ENCODE measurements at places on chromosomes 3 and 15.

GRCh38 chr3:154614601-154615000, 184.6 kb upstream of the GPR149 start:
- DNase-seq: no peak

DNA sequence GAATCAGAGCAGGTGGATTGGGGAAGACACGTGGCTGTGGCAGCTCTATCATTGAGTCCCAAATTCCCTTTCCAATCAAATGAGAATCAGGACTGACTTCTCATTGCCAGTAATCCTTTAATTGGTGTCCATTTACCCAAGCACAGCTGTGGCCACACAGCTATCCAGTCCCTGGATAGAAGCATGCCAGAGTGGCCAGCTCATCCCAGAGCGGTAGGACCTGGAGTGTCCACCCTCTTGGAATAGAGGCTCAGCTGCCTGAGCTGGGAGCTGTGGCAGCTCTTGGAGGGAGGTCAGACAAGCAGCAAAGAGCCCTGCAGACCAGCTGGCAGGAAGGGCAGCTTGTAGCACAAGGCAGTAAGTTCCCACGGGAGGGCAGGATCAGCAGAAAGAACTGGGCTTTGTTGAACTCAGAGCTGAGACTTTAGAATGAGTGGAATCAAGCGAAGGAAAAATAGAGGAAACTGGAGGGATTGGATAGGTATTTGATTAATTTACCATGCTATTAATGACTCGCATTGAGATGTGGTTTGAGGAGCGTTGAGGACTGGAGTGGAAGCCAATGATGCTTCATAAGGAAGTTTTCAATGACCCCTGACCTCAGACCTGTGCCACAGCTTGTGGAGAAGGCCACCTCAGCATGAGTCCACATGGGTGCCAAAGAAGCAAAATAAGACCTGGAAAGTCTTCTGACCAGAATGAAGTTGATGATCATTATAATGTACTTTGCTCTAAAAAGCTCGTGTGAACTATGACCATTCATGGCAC, 6.9 kb upstream of the ALPK3 start:
- DNase-seq: no peak

GRCh38 chr3:13866041-13866965, 13.6 kb downstream of the WNT7A start:
- DNase-seq: peak; percentile 50

DNA sequence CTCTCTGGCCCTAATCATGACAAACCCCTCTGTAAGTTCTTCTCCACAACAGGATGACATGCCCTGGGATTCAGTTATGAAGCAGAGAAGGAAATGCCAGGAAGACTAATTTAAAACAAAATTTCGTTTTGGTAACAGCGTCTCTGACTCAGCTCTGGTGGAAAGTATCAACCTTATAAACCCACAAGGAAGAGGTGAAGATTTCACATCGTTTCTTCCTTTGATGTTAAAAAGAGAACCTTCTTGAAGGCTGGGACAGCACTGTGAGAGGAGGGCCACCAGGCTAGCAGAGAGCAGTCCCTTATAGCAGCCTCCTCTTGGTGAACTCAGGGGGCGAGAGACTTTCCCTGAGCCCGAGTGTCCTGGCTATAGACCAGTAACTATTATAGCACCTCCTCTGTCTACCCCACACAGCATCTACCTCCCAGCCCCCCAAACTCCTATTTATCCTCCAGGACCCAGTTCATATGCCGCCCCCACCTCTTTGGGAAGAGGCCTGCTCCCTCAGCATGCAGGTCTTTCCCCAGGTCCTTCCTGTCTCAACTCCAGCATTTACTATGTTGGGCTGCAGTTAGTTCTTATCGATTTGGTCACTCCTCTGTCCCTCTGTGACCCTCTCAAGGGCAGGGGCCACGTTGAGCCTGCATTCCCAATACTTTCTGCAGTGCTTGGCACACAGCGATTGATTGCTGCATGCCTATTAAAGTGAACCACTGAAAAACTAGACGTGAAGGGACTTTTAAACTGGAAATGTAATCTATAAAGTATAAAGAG, 321.5 kb upstream of the ICE2 start:
- peak; percentile 44 for DNase-seq

GRCh38 chr15:38714309-38715072, 149.9 kb upstream of the RASGRP1 start:
- DNase-seq: no peak

DNA sequence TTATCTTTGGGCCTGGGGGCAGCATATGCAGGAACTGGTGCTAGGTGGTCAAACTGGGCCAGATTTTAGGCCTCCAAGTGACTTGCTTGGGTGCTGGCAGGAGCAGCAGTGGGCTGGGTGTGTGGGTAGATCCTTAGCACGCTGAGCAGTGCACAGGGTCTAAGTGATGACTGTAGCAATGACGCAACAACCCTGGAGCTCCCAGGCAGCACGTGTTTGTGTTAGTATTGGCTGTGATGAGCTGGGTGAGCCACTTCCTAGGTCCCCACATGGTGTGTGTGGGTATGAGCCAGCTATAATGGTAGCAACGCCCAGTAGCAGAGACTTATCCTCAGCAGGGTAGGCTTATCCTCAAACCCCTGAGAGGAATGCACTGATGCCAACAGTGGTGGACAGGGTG, 570.6 kb upstream of the ROBO1 start:
- no peak for DNase-seq

DNA sequence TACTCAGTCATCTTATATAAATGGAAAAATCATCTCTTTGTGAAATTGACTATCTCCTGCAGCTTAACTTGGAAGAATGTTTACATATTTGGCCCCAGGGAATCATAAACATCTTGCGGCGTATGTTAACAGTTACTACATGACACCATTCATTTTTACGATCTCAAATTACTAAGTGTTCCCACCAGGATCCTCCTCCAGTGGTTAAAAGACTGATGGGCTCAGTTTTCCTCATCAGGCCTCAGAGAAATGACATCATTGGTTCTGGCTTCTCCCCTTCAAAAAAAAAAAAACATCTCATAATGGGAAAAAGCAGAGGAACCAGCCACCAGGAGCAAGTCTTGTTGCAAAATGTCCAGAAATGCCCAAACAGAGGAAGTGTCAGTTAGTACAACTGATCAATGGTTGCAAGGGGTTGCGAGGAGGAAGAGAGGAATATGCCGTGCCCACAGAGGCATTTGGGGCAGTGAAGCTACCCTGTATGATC, 70.5 kb upstream of the LIPC start:
- DNase-seq: no peak

DNA sequence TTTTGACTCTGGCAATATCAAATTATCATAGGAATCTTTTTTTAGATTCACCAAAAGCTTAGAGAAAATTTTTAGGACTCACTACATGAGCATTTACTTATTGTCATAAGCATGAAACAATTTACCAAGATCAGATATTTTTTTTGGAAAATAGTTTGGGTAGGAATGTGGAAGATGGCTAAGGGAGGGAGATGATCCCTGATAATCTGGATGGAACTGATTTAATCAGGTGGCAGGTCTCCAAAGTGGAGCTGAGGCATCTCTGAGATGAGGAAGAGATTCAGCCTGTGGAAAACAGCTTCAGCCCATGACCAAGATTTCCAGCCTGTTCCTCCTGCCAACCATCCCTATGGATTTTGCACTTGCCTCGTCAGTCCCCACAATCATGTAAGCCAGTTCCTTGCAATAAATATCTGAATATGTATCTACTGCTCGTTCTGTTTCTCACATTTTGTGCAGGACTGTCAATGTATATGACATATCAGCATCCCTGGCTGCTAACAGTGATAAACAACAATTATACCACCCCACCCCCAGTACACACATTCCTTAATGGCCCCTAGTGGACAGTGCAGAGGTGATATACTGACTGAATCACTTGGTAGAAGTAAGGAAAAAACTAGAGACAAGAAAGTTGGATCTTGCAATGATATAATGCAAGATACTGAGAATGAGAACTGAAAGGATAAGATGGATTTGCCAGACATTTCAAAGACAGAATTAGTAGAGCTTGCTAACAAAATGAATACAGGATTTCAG, 183.8 kb downstream of the NEK10 start:
- no peak for DNase-seq

GRCh38 chr3:50530001-50530970, 26.9 kb upstream of the CACNA2D2 start:
- no peak for DNase-seq

DNA sequence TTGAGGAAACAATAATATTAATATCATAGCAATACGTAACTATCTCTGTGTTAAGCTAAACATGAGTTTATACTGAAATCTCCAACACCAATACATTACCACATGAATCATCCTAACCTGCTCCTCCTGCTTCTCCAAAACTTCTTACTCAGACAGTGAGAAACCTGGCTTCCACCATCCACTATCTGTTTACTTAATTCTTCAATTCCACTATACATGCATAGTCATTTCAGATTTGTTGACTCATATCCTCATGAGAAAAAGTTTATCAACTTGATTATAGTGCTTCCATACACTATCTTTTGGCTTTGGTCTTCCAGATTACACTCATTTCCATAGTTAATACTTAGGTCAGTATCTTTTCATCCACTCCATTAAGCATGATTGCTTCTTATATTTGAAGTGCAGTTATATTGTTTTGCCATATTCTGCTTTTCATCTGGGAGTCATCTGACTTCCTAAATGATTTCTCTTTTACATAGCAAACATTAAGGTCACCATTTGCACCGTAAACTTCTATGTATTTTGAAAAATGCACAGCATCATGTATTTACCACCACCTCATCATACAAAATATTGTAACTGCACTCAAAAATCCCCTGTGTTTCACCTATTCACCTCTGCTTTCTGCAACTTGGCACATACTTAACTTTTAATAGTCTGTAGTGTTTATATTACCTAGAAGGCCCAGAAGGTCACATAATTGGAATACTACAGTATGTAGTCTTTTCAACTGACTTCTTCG, 970.6 kb downstream of the DIPK2A start:
- DNase-seq: no peak

- no peak for DNase-seq
Observed at GRCh38 chr15:37246856-37247255, 146.5 kb upstream of the MEIS2 start.

DNA sequence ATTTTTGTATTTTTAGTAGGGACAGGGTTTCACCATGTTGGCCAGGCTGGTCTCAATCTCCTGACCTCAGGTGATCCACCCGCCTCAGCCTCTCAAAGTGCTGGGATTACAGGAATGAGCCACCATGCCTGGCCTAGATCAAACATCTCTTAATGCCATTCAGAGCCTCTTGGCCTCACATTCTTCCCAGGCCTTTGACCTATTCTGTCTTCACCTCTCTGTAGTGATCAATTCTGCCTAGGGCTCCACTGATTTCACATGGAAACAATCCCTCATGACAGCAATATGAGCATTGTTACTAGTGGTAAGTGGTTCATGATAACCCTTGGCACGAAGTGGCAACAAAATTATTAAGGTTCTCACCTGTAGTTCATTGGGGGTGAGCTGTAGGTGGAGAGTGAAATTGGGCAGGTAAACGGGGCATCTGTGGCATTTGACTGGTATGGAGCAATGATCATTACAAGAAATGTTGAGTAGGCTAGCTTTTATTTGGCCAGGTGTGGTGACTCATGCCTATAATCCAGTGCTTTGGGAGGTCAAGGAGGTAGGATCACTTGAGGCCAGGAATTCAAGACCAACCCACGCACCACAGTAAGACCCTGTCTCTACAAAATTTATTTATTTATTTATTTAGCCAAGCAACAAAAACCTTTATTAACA, 4.8 kb upstream of the ARPIN start:
- DNase-seq: no peak

GRCh38 chr3:13497386-13497785, 17.3 kb downstream of the HDAC11 start:
- DNase-seq: no peak

DNA sequence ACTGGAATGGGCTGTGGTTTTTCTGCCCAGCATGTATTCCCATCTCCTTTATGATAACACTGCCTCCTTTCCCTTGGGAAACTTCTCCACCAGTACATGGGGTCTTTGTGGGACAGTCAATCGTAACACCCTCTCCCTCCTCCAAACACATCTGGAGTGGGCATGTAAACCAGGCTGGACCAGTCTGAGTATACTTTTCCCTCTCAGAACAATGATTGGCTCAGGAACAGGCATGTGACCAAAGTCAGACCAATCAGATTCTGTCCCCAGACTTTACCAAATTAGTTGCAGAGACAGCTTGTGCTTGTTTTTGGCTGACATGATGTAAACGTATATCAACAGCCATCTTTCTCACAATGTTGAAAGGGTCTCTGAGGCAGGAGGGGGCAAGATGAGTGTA, 97.1 kb upstream of the CRBN start:
- DNase-seq: no peak

- no peak for DNase-seq
Observed at GRCh38 chr3:160398820-160399124, 253 bp downstream of the IFT80 start.

DNA sequence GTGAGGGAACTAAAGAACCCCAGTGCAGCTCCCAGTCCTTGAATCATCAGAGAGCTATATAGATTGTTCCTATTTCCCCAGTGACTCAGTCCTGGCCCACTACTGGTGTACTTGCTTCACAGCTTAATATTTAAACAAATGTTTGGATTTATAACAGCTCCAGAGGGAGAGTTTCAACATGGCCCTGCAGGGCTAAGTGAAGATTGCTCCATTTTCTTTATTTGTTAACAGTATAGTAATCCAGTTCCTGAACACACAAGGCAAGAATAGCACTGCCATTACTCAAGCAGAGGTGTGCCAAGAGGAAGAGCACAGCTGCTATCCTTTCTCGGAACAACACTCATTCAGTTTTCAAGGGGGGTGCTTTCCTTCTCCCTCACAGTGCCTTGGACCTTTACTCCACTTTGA, 6.5 kb downstream of the SQOR start:
- no peak for DNase-seq

GRCh38 chr3:157274644-157275137, 114.7 kb upstream of the CCNL1 start:
- DNase-seq: no peak

- DNase-seq: no peak
Observed at GRCh38 chr3:196215493-196216020, 777 bp upstream of the SLC51A start.

DNA sequence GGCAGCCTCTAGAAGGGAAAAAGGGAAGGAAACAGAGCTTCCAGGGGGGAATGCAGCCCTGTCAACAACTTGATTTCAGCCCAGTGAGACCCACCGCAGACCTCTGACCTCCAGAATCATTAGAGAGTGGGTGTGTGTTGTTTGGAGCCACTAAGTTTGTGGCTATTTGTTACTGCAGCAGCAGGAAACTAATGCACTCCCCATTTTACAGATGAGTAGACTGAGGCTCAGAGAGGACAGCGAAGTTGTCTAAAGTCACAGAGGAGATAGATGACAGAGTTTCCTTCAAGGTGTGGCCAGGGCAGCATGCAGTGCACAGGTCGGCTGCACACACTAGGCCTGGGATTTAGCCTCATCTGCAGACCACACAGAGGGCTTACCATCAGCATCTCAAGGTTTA, 81.8 kb upstream of the ALDH1L1 start:
- no peak for DNase-seq

DNA sequence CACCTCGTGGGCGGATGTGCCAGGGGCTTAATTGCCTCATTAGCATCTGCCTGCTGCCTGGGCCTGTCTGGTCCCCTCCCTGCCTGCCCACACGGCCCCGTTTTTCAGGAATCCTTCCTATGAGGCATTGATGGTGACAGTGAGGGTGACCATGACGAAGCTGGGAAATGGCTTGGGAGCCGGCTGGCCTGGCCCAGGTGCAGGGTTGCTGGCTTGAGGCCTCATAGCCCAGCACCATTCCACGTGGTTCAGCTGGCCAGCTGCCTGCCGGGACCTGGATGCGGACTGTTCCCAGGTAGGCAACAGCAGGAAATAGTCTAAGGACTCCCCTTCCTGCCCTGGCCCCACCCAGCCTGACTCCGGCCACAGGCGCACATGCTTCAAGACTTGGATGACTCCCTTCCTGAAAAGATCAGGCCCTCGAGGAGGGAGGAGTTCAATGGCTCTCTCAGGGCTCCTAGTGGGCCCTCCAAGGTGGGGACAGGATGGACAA, 8.9 kb upstream of the DUSP7 start:
- no peak for DNase-seq

All from stimulated activated CD4-positive, alpha-beta T cell treated with anti-CD3 and anti-CD28 coated beads, Interleukin-4, amount 100 ng/mL, for 4 hours (primary cell).